NCI-H2029 treated with DMSO at 0.1 percent for 48 hours (cell line): ENCODE measurements at places on chromosomes 4 and X.

DNA sequence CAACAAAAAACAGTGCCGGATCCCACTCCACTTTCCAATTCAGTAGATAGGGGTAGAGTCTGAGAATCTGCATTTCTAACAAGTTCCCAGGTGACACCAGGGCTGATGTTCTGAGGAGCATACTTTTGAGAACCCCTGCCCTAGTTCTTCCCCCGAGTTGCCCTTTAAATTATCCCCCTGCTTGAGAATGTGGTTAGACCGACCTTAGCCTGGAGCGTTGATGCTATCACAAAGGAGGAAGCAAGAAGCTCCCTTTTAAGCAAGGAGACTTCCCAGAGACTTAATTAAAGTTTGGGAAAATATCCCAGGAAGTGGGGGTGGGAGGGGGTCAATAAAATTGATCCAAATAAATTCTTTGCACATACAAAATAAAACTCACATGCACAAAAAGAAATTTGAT is 485.9 kb downstream of the SMARCA1 start:
- no peak for DNase-seq

- no peak for DNase-seq
These were observed at the start of gene ING2 for GRCh38 chr4:183504930-183505610. Gene ING2 (plus strand): TSS chr4:183505058. CDS start chr4:183505196, 138 bp downstream.

DNA sequence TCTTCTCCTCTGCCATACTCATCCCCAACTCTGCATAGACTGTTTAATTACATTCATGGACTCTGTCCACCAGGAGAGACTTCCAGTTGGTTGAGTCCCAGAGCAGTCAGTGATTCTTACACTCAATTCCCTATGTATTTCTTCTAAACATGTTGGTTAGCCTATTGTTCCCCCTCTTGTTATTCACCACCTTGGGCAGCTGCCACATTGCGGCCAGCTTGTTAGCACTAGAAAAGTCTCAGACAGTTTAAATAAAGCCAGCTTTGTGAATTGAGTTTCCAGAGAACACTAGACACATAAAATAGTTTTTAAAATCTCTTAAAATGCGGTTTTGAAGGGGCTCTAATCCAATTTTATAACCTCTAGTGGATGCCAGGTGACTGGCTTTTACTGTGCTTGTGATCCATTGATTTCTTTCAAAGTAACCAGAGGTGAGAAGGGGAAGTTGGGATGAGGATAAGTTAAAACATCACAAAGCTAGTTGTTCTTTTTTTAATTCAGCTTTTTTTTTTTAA is 827.7 kb downstream of the FSTL5 start:
- DNase-seq = no peak

DNA sequence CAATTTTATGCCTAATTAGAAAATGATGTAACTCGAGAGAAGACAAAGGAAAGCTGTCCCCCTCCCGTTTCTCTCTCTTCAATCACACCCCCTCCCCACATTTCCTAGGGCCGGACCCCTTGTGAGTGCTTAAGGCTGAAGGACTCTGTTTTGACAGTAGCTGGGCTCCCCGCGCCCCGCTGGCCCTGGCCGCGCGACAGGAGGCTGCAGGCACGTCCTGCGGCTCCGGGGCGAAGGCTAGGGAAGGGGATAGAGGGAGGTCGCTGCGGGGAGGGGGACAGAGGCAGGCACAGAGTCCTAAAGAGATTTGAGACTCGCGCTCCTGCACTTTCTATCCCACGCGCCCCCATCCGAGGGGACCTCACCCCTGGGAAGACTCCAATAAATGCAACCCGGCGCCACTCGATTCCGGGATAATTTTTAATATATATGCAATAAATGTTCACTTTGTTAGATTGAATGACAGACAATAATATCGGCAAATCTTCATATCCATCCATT is 56.2 kb upstream of the TMEM33 start:
- DNase-seq = no peak

- DNase-seq = no peak
These were observed 86.9 kb downstream of the EGF start for GRCh38 chr4:109999585-109999912.

DNA sequence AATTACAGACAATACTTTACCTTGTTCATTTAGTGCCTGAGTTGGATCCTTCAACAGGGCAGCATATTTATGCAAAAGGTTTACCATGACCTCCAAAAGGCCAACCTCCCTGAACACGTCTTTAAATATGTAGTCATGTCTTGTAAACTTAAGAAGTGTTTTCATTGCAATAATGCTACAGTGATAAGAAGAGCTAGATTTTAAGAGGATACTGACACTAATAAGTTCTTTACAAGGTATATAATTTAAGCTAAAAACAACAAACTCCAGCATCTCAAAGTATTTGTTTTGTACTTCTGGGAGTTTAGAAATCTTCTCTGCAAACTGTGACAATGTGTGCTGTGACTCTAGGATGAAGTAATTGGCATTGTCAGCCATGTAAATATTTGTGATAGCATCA is 145.4 kb downstream of the WDFY3 start:
- DNase-seq = no peak

DNA sequence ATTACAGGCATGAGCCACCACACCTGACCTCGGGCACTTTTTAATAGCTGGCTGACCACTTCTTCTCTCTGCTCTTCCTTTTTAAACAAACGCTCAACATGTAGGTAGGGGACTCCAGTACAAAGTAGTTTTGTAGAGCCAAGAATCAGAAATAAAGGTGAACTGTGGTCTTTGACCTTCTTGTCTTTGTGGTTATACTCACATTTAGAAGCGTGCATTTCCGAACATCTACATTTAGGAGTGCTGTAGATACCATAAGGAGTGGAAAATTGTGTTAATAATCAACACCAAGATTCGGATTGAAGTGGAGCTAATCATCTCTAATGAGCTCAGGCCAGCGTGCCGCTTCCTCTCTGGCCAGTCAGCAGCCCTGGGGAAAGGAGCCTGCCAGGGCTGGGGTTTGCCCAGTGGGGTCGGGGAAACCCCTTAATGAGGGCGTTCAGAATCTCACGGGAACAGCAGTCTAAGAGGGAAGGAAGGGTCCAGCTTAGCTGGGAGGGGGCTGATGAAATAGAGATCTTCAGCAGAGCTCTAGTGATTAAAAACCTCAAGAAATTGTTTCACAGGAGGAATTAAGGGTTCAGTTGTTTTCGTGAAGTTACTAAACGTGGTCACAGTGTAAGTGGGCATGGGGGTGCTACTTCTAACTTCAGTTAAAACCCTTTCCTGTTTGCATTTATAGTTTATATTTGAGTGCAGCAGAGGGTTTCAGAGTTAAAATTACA is 81.2 kb downstream of the GAB1 start:
- DNase-seq = no peak
